ENCODE measurements at places on chromosomes 5 and 9.

GRCh38 chr5:143887903-143888665 lies 76.1 kb downstream of the HMHB1 start:
- no peak for DNase-seq

- peak; percentile 36 for DNase-seq
These were observed 23.5 kb downstream of the KLF9 start for GRCh38 chr9:70390933-70391341.

DNA sequence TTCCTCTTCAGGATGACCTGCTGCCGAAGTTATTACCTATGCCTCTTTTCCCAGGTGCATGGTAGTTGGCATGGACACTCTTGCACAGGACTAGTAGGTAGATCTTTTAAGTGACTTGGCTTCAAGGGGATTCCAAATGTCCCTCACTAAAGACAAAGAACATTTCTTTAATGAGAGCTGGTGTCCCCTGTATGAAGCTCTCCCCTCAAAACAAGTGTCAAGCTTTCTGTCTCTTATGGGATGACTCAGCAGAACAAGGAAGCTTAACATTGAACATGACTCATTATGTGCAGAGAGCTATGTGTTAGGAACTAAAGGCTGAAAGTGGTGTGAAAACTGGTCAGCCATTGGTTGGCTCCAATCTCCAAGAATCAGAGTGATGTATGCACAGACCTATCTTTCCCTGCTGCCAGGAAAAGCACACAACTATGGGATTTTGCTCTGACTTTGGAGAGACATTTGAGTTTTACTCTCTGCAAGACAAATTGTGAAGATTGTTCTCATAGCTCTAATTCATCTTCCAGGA lies 120.5 kb downstream of the PRDM6 start:
- DNase-seq = no peak

- no peak for DNase-seq
These were observed 207.7 kb downstream of the FRMD3 start for GRCh38 chr9:83330207-83331196.

Measured in inflammatory macrophage treated with lipopolysaccharide for 1 hour (primary cell).